Breast epithelium (tissue), 4 donors: ENCODE measurements at places on chromosomes 6 and 20. TPM values are rescaled to one million over a fixed set of nuclear protein-coding genes. Genes with fewer than 3 reads are reported as not detected.

Gene VWA7
- under 0.01 TPM for total RNA-seq

Gene EBF4
- total RNA-seq, result 22.0 TPM

Gene PRR18
- not detected for total RNA-seq

DNA sequence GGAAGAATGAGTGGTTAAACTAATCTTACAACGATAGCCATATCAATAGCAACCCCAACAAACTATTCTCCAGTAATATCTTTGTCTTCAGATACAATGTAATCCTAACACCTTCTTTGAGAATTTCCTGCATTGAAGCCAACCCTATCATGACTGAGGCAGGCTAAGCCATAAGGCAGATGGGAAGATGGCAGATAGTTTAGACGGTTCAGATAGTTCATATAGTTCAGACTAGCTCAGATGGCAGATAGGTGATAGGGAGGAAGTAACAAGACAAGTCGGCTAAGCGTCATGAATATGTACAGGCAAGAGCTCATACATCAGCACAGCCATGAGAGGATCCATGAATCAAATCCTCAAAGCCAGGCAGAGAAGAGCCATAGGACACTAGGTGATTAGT, 39.1 kb upstream of the BEND6 start:
- H3K27me3 ChIP-seq, result no peaks in the 10 kb centered on the region
- DNase-seq, result no peak
- no peak overlapping the region for H3K4me3 ChIP-seq
- no peak overlapping the region for H3K27ac ChIP-seq
- H3K4me1 ChIP-seq, result no peaks in the 10 kb centered on the region

GRCh38 chr6:115759051-115759450, 301.6 kb downstream of the FRK start:
- no peak for DNase-seq
- H3K4me3 ChIP-seq, result no peak overlapping the region
- H3K27me3 ChIP-seq, result no peaks in the 10 kb centered on the region
- no peaks in the 10 kb centered on the region for H3K36me3 ChIP-seq
- H3K27ac ChIP-seq, result no peak overlapping the region

DNA sequence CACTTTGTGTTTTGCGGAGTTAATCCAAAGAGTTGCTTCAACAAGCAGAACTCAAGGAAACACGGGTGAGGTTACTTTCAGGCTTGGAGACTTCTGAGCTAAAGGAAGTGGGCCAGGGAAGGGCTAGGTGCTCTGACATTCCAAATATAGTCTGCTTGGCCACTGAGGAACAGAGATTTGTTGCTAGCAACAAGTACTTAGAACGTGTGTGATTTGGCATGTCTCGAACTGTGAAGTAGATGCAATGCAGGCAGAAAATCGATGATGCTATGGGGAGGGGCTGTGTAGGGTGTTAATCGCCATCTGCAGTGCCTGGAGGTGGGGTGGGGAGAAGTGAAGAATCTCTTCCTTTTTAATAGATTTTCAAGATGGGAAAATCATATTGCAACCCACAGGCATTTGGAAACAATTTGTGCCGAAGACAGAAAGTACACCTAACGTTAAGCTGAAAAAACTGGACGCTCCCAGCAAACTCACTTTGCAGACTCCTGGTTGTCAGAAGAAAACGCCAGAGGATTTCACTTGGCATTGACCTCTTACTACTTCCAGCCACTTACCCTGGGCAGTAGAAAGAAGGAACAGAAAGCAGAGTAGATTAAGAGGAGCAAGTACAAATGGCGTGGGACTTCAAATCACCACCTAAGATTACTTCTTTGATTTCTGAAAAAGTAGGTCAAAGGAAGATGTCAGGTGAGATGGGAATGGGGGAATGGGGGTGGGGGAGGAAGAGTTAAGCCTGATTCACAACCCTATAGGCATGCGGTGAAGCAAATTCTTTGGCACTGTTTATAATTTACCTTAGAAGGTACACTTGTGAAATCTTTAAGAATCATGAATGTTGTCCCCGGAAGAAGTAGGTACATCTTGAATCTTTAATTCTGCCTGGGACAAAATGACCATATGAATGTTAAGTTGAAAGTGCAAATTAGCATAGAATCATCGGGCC, 314.1 kb downstream of the CD83 start:
- no peaks in the 10 kb centered on the region for H3K4me1 ChIP-seq
- no peaks in the 10 kb centered on the region for H3K36me3 ChIP-seq
- no peaks in the 10 kb centered on the region for H3K27me3 ChIP-seq
- no peak overlapping the region for H3K4me3 ChIP-seq
- DNase-seq, result no peak

DNA sequence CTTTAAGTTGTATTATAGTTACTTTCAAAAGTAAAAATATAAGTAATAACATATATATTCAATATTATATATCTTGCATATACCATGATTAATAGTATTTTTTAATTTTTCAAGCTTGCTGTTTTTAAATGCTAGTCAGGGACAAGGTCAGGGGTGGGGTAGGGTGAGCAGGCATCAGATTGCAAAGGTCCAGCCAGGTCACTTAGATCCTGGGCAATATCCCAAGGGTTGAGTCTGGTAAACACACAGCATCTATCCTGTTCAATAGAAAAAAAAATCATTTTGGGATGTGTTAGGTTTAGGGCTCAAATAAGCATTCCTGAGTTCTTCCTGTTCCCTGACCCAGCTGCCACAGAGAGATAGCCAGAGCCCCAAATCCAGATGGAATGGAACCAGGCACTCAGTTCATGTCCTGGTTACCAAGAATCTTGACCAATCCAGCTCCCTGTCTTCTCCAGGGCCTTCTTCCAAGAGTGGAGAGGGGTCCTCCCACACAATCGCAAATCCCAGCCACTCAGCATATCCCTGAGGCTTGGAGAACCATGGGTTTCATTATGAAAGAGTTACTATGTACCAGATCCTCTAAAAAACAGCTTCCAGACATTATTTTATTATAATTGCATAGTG, 134.9 kb upstream of the TOP1 start:
- no peak overlapping the region for H3K27ac ChIP-seq
- H3K27me3 ChIP-seq, result no peaks in the 10 kb centered on the region
- no peaks in the 10 kb centered on the region for H3K36me3 ChIP-seq
- no peaks in the 10 kb centered on the region for H3K4me1 ChIP-seq
- DNase-seq, result no peak
